Activated CD8-positive, alpha-beta T cell treated with anti-CD3 and anti-CD28 coated beads for 36 hours (primary cell): ENCODE measurements at places on chromosomes 16 and 17. TPM values are rescaled to one million over a fixed set of nuclear protein-coding genes. Genes with fewer than 3 reads are reported as not detected.

ABCC3 gene
- total RNA-seq = not detected

SECTM1 gene
- 0.50 TPM for total RNA-seq

SKAP1 gene
- 73.9 TPM for total RNA-seq

CIITA gene
- 5.3 TPM for total RNA-seq

EPOP gene
- 31.8 TPM for total RNA-seq

DNA sequence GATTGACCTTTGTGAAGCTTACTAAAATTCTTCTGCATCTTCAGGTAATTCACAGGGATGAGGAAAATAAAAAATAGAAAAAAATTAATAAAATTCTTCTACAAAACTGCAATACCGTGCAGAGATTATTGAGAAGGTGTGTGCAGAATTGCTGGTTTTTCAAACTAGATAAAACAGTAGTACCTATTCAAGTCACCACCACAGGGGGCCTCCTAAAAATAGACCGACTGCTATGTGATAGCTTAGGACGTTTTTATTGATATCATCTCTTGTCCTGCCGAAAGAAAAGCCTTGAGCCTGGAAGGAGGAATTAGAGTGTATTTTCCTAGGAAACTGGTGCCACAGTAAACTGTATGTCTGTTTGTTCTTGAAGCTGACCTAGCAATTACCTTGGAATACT, 325.9 kb downstream of the ZFHX3 start:
- no peak overlapping the region for H3K4me3 ChIP-seq
- DNase-seq = no peak
- no peaks in the 10 kb centered on the region for H3K36me3 ChIP-seq
- H3K4me1 ChIP-seq = no peaks in the 10 kb centered on the region
- no peaks in the 10 kb centered on the region for H3K27me3 ChIP-seq

DNA sequence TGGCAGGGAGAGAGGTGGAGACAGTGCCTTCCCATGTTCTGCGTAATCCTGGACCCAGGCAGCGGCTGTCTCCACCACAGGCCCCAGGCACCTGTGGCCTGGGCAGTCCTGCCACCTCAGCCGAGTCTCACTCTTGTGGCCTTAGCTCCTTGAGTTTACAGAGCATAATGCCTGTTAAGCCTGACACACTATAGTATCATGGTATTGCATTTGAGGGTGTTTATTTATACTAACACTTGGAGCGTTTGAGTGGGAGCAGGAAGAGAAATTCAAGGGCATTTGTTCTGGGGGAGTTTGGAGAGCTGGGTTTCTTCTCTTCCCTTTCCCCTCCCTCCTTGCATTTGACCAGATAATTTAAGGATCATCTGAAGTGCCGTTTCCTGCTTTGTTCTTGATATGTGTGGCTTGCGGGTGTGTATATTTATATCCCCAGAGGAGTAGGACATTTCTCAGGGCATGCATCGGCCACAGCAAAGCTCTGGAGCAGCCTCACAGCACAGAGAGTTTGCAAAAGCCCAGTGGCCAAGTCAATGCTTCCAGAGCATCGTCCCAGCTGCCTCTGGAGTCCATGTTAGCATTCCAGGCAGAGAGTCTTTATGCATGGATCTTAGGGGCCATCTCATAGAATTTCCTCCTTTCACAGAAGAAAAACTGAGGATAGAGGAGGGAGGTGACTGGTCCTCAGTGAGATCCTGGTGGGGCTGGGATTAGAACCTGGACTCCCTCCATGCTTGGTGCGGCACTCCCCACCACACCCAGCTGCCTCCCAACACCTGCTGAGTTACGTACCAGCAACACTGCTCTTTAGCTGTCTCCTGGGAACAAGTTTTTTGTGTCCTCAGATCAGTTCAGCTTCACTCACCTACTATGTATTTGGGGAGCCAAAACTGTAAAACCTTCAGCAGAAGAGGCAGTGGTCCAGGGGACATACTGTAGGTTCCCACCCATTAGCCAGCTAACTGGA, 222.8 kb downstream of the CCDC182 start:
- no peaks in the 10 kb centered on the region for H3K27me3 ChIP-seq
- H3K4me3 ChIP-seq = no peak overlapping the region
- no peak overlapping the region for H3K27ac ChIP-seq
- DNase-seq = no peak
- peaks cover 2% of the 10 kb centered on the region for H3K36me3 ChIP-seq
- H3K4me1 ChIP-seq = peaks cover 14% of the 10 kb centered on the region

DNA sequence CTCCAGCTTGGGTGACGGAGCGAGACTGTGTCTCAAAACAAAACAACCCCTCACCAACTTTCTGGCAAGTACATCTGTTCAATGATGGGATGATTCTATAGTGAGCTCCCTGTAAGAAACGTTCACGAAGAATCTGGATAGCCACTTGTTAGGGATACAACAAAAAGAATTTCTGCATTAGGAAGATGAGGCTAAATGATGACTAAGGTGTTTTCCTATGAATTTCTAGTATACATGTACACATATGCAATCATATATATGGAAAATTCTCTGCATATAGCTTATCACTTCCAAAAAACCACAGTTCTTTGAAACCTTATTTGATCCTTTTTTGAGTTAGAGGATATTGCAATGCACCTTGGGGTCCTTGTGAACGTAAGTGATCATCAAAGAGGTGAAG, 64.4 kb upstream of the CLEC18A start:
- peaks cover 27% of the 10 kb centered on the region for H3K36me3 ChIP-seq
- H3K4me1 ChIP-seq = peaks cover 6% of the 10 kb centered on the region
- DNase-seq = no peak
- H3K27ac ChIP-seq = no peak overlapping the region

DNA sequence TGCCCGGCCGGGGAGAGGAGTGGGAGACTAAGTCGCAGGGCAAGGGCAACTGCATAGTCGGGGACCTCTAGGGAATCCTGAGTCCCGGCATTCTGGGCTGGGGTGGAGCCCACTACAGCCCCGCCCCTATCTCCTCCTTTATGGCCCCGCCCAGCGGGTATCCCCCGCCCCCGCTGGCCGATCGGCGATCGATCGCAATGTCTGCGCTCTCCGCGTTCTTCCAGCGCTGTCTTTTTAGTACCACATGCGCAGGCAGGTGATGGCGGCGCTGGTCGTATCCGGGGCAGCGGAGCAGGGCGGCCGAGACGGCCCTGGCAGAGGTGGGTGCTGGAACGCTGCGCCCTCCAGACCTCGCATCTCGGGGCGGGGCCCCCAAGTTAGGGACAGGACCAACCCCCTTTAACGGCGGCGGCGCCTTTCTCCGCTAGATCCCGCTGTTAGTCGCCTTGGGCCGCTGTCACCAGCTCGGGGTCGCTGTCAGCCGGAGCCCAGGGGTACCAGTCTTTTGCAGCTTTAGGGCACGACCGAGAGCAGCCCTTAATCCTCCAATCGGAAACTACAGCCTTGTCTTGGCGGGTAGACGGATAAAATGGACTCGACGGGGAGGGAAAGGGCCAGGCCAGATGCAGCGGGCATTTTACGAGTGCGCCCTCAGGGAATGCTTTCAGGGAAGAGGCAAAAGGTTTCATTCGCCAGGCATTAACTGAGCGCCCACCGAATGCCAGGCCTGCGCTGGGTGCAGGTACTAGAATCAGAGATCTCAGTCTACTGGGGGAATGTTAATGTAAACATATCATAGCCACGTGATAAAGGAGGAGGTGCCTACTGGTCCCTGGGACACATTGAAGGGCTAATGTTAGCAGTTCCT, at the start of gene DPH1:
Gene DPH1 (plus strand): TSS at position 243 of the 868 bp plus-strand sequence. CDS start 17 bp downstream, at position 260.
- peak; percentile 91 for DNase-seq
- peak within 1 kb of the TSS; percentile 88 for H3K4me3 ChIP-seq
- H3K4me1 ChIP-seq = peaks cover 27% of the 10 kb centered on the region
- peaks cover 20% of the 10 kb centered on the region for H3K27me3 ChIP-seq
- no peaks in the 10 kb centered on the region for H3K36me3 ChIP-seq

- H3K27ac ChIP-seq = no peak overlapping the region
- H3K27me3 ChIP-seq = no peaks in the 10 kb centered on the region
- no peak overlapping the region for H3K4me3 ChIP-seq
- no peaks in the 10 kb centered on the region for H3K4me1 ChIP-seq
- no peaks in the 10 kb centered on the region for H3K36me3 ChIP-seq
- no peak for DNase-seq
Observed at GRCh38 chr17:65900216-65900615, 291.7 kb downstream of the CEP112 start.

GRCh38 chr16:17282247-17282646, 188.5 kb downstream of the XYLT1 start:
- DNase-seq = no peak
- H3K36me3 ChIP-seq = no peaks in the 10 kb centered on the region
- no peak overlapping the region for H3K4me3 ChIP-seq
- H3K4me1 ChIP-seq = peaks cover 9% of the 10 kb centered on the region
- H3K27ac ChIP-seq = no peak overlapping the region

DNA sequence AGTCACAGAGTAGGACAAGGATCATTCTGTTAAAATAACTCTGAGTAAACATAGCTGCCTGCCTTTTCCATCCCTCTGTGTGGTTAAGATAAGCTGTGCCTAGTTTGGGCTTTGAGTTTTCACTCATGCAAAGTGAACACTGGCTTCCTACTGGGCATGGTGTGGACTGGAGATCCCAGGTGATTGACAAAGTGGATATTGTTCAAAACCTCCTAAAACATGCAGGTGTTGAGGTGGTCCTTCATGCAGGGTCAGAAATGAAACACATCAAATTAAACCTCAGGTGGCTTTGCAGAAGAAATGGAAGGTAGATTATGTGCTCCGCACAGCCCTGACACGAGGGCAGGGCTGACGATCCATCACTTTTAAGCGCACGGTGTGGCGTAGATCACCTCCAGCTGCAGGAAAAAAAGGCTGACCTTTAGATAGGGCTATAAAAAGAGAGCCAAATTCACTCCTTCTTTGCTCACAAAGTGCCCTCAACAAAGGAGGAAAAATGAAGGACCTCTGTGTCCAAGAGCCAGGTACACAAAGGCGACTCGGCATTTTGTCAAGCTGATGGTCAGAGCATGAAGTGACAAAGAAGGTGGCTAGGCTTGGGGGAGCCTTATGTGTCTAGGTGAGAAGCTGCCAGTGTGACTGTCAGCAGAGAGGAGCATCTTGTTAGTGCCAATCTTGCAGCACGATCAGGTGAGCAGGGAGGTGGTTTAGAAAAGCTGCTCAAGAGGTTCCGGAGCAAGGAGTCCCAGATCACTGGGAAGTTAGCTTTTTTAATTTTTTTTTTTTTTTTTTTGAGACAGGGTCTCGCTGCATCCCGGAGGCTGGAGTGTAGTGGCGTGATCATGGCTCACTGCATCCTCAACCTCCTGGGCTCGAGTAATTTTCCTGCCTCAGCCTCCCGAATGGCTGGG, 19.9 kb upstream of the ITPRIPL2 start:
- DNase-seq = no peak
- peaks cover 11% of the 10 kb centered on the region for H3K27me3 ChIP-seq
- no peak overlapping the region for H3K27ac ChIP-seq
- H3K4me1 ChIP-seq = peaks cover 7% of the 10 kb centered on the region
- H3K4me3 ChIP-seq = no peak overlapping the region
- peaks cover 3% of the 10 kb centered on the region for H3K36me3 ChIP-seq

DNA sequence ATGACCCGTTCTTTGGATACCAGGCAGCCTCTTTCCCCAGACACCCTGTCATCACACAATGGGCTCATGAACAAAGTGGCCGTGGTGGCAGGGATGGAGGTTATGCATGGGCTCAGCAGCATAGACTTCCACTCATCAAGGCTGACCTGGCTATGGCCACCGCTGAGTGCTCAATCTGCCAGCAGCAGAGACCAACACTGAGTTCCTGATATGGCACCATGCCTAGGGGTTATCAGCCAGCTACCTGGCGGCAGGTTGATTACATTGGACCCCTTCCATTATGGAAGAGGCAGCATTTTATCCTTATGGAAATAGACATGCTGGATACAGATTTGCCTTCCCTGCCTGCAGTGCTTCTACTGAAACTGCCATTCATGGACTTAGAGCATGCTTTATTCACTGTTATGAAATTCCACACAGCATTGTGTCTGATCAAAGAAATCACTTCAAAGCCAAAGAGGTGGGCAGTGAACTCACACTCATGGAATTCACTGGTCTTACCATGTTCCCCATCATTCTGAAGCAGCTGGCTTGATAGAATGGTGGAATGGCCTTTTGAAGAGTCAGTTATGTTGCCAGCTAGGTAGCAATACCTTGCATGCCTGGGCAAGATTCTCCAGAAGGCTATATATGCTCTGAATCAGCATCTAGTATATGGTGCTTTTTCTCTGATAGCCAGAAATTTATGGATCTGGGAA, 160.6 kb downstream of the PRKCB start:
- no peak overlapping the region for H3K27ac ChIP-seq
- H3K27me3 ChIP-seq = no peaks in the 10 kb centered on the region
- no peak overlapping the region for H3K4me3 ChIP-seq
- peaks cover 30% of the 10 kb centered on the region for H3K4me1 ChIP-seq

- H3K36me3 ChIP-seq = peaks cover 2% of the 10 kb centered on the region
- H3K4me3 ChIP-seq = no peak overlapping the region
- DNase-seq = no peak
- no peaks in the 10 kb centered on the region for H3K27me3 ChIP-seq
- no peak overlapping the region for H3K27ac ChIP-seq
Observed at GRCh38 chr16:78571898-78572358, 472.5 kb downstream of the WWOX start.

GRCh38 chr17:9974448-9975381, 69.6 kb upstream of the RCVRN start:
- no peak overlapping the region for H3K27ac ChIP-seq
- no peak overlapping the region for H3K4me3 ChIP-seq
- no peak for DNase-seq

- DNase-seq = no peak
- no peaks in the 10 kb centered on the region for H3K4me1 ChIP-seq
- no peaks in the 10 kb centered on the region for H3K27me3 ChIP-seq
- no peaks in the 10 kb centered on the region for H3K36me3 ChIP-seq
Observed at GRCh38 chr17:49549311-49549605, 26.4 kb upstream of the NXPH3 start.

DNA sequence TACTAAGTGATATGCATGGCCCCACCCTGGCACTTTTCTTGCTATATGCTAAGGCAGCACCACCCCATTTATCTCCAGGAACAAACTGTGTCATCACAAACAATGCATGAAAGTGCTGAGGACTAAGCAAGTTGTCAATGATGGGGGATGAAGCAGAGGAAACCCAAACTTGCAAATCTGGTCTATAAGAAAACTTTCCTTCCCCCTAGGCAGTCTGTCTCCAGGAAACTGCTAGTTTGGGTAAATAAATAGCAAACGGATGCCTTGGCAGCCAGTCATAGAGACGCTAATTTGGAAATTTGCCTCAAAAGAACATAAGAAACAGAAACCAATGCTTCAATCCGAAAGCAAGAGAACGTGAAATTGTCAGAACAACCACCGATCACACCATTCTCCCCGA, 5.6 kb upstream of the HSBP1 start:
- no peak overlapping the region for H3K27ac ChIP-seq
- peaks cover 11% of the 10 kb centered on the region for H3K27me3 ChIP-seq
- H3K4me1 ChIP-seq = peaks cover 6% of the 10 kb centered on the region
- H3K36me3 ChIP-seq = no peaks in the 10 kb centered on the region

DNA sequence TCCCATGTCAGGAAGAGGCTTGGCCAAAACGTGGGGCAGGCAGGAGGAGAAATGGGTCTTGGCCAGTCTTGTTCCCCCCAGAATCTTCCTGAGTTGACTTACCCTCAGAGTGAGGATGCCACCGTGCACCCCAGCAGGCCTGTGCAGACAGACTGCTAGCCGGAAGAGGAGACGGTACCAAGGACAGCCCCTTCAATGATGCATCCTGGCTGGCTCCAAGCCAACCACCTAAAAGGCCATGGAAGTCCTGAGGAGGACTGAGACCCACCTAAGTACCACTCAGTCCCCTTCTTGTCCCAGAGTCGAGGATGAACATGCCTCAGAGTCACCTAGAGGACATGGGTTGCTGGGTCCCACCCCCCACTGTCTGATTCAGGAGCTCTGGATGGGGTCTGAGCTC, 46.7 kb upstream of the RCVRN start:
- no peaks in the 10 kb centered on the region for H3K36me3 ChIP-seq
- no peak overlapping the region for H3K4me3 ChIP-seq
- H3K27me3 ChIP-seq = no peaks in the 10 kb centered on the region
- no peak for DNase-seq
- H3K27ac ChIP-seq = no peak overlapping the region

GRCh38 chr17:53219821-53220220, 602.9 kb upstream of the KIF2B start:
- no peak overlapping the region for H3K27ac ChIP-seq
- H3K4me1 ChIP-seq = no peaks in the 10 kb centered on the region
- H3K36me3 ChIP-seq = no peaks in the 10 kb centered on the region
- no peaks in the 10 kb centered on the region for H3K27me3 ChIP-seq
